ENCODE measurements at places on chromosomes 7 and 10.

GRCh38 chr7:77460057-77460486 is 43.9 kb upstream of the GSAP start:
- DNase-seq = no peak

GRCh38 chr10:128063736-128064107 is 62.5 kb downstream of the MKI67 start:
- DNase-seq = no peak

GRCh38 chr10:20624642-20625041 is 272.5 kb downstream of the NEBL start:
- DNase-seq = no peak

GRCh38 chr10:18456984-18457383 is 194.4 kb downstream of the NSUN6 start:
- DNase-seq = no peak

- no peak for DNase-seq
Observed at GRCh38 chr10:71804077-71804476, 30.8 kb upstream of the VSIR start.

GRCh38 chr10:96259150-96259549 is 12.2 kb downstream of the BLNK start:
- no peak for DNase-seq

GRCh38 chr10:115409347-115409746 is 316.2 kb downstream of the ATRNL1 start:
- no peak for DNase-seq

All from hematopoietic multipotent progenitor cell treated with erythropoietin and hydrocortisone succinate and interleukin-3 and kit ligand, for 17 days (in vitro differentiated cells).